ENCODE measurements at places on chromosomes 5 and 9. TPM values are rescaled to one million over a fixed set of nuclear protein-coding genes. Genes with fewer than 3 reads are reported as not detected.

- DNase-seq: no peak
These were observed 40.7 kb downstream of the KIAA0825 start for GRCh38 chr5:94577466-94578245.

Gene RNF145
- 12.1 TPM for total RNA-seq

Gene SPATA31E1
- not detected for total RNA-seq

- DNase-seq: no peak
These were observed 845 bp downstream of the ECSCR start for GRCh38 chr5:139461698-139462097.

- DNase-seq: no peak
These were observed 47.9 kb upstream of the UNC5A start for GRCh38 chr5:176762489-176762888.

DNA sequence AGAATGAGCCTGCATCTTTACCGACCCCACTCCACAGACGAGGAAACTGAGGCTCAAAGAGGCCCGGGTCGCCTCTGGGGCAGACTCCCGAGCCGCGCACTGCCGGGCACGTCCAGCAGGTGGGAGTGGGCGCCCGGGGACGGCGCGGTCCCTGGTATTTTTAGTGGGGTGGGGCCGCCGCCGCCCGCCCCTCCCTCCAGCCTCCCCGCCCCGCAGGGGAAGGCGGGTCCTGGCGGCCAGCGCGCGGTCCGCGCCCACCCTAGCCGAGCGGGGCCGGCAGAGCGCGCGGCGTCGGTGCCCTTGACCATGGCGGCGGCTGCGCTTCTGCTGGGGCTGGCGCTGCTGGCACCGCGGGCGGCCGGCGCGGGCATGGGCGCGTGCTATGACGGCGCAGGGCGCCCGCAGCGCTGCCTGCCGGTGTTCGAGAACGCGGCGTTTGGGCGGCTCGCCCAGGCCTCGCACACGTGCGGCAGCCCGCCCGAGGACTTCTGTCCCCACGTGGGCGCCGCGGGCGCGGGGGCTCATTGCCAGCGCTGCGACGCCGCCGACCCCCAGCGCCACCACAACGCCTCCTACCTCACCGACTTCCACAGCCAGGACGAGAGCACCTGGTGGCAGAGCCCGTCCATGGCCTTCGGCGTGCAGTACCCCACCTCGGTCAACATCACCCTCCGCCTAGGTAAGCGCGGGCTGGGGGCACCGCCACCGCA lies at the start of gene LAMC3:
Gene LAMC3 (plus strand): TSS at position 266 of the 710 bp plus-strand sequence. CDS start 41 bp downstream, at position 307.
- no peak for DNase-seq

GRCh38 chr9:133948131-133948530 lies 44.0 kb downstream of the VAV2 start:
- DNase-seq: no peak

Gene C9orf152
- 9.9 TPM for total RNA-seq

Gene ENTPD2
- 28.7 TPM for total RNA-seq

GRCh38 chr9:19247420-19247819 lies 16.9 kb downstream of the DENND4C start:
- no peak for DNase-seq

Gene FOXD4L6
- not detected for total RNA-seq

- no peak for DNase-seq
These were observed 1.3 kb upstream of the EXOSC2 start for GRCh38 chr9:130692321-130692720.

DNA sequence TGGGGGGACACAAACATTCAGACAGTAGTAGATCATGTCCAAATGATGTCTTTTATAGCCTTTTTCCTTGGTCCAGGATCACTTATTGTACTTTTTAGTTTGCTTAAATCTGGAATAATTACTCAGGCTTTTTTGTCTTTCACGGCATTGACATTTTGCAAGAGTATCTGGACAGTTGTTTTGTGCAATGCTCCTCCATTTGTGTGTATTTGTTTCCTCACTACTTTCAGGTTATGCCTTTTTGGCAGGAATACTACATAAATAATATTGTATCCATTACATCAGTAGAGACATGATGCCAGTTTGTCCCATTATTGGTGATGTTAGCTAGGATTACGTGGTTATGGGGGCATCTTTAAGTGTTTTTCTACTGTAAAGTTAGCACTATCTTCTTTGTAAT lies 238.3 kb downstream of the MAN2A1 start:
- no peak for DNase-seq

Gene SVEP1
- 6.1 TPM for total RNA-seq

DNA sequence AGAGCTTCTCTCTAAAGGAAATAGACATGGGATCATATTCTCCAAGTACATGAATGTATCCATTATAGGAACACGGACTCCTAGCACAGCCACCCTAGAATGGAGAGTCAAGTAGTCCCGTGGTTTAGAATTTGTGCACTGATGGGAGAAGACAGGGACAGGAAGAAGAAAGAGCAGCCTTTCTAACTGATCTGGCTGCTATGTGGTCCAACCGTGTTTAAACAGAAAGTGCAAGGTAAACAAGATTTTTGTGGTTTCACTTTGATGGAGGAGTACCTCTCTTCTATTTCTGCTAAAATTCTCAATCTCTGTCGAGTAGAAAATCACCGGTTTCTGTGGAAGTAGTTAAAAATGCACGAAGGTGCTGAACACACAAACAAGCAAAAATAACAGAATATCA lies 171.3 kb downstream of the ST8SIA4 start:
- DNase-seq: no peak

- DNase-seq: no peak
These were observed 76.6 kb downstream of the F2RL2 start for GRCh38 chr5:76546497-76547102.

Gene INSL6
- not detected for total RNA-seq

DNA sequence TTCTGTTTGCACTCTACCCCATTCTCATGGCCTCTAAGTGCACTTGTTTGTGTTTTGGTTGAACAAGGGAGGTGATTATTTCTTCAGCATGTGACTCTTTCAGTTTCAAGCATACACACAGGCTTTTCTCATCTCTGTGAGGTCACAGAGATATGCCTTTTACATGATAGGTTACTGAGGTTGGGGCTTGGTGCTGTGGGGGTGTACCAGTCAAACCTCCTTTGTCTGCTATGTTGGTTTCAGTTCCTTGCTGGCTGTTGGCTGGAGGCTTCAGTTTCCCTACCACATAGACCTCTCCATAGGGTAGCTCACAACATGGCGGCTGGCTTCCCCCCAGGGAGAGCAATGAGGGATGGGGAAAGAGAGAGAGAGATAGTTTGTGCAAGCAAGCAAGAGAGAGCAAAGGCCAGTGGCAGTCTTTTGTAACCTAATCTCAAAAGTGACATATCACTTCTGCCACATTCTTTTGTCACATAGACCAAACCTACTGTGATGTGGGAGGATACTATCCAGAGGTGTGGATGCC lies 96.7 kb upstream of the SEMA6A start:
- DNase-seq: no peak

Gene TOPORS
- 19.9 TPM for total RNA-seq

DNA sequence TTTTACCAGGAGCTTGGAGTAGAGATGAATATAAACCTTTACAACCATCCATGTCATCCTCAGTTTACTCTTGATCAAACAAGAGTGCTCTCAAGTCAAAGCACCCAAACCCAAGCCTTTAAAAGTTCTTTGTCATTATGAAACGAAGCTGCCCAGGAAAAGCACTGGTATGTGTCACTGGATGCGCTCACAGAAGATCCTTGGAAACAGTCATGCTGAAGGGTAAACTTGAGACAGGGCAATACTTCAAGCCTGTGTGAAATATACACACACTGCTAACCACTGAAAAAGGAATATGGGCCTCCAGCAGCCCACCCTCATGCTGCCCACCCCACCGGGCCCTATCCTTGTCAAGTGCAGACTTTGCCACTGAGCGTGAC lies 84.5 kb downstream of the PRRT1B start:
- DNase-seq: no peak

All from Peyer's patch (tissue), 4 donors.